ENCODE measurements at places on chromosomes 7 and 10.

DNA sequence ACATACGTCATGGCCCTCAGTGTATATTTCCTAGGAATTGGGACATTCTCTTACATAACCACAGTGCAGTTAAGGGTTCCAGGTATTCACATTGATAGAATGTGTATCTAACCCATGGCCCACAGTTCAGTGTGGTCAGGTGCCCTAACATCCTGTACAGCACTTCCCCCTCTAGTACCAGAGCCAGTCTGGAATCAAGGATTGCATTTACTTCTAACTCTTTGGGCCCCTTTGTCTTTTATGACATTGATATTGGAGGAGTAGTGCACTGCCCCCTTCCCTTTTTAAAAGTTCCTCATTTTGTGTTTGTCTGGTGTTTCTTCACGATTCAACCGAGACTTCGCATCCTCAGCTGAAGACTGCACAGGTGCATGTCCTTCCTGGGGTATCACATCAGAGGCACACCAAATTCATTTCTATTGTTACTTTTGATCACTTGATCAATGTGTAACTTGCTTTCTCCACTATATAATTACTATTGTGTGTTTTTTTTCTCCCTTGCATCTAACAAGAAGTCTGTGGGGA lies 22.4 kb upstream of the NPFFR1 start:
- no peak for DNase-seq

GRCh38 chr10:63068246-63068645 lies 64.9 kb upstream of the NRBF2 start:
- no peak for DNase-seq

DNA sequence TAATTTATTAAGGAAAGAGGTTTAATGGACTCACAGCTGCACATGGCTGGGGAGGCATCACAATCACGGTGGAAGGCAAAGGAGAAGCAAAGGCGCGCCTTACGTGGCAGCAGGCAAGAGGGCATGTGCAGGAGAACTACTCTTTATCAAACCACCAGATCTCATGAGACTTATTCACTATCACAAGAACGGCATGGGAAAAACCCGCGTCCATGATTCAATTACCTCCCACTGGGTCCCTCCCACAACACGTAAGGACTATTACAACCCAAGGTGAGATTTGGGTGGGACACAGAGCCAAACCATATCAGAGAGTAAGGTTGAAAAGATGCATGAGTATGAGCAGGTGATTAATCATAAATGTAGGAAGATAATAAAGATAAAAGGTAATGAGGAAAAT lies 3.2 kb upstream of the JCAD start:
- no peak for DNase-seq

- DNase-seq: no peak
These were observed 61.4 kb downstream of the CPED1 start for GRCh38 chr7:121049897-121050296.

GRCh38 chr10:66983475-66983818 lies 57.6 kb downstream of the LRRTM3 start:
- no peak for DNase-seq

GRCh38 chr10:88082806-88083596 lies 219.6 kb downstream of the PTEN start:
- no peak for DNase-seq

DNA sequence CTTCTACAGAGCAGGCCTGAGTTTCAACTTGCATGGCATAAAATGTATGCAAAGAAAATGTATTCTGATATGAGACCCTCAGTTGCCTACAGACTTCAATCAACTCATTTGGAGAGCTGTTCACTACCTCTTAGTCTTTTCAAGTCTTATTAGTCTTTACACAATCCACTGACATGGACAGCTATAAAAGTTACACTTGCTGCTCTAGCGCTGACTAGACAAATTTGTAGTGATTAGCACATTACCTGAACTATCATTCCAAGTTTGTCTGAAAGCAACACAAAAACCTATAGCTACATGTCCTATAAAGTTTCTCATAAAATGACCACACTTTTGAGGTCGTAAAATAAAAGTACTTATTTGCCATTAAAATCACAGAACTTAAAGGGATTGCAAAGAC lies 83.9 kb downstream of the PARD3 start:
- DNase-seq: no peak

DNA sequence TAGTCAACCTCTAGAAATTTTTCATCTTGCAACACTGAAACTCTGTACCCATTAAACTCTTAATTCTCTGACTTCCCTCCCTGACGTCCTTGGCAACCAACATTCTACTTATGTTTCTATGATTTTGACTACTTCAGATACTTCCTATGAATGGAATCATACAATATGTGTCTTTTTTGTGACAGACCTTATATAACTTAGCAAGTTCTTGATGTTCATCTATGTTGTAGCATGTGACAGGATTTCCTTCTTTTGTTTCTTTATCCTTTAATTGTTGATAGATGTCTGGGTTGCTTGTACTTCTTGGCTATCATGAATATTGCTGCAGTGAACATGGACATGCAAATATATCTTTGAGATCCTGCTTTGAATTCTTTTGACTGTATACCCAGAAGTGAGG lies 240.8 kb downstream of the ADK start:
- DNase-seq: no peak

DNA sequence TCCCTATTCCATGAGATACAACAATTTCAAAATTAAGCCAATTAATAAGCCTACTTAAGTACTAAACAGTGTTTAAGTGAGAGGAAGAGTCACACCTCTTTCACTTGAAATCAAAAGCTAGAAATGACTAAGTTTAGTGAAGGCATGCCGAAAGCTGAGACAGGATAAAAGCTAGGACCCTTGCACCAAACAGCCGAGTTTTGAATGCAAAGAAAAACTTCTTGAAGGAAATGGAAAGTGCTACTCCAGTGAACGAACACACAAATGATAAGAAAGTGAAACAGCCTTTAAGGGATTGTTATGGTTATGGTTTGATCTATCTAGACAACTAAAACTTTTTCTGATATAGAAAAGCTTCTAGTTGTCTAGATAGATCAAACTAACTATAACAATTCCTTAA lies 135.4 kb upstream of the KMT2E start:
- peak; percentile 61 for DNase-seq

DNA sequence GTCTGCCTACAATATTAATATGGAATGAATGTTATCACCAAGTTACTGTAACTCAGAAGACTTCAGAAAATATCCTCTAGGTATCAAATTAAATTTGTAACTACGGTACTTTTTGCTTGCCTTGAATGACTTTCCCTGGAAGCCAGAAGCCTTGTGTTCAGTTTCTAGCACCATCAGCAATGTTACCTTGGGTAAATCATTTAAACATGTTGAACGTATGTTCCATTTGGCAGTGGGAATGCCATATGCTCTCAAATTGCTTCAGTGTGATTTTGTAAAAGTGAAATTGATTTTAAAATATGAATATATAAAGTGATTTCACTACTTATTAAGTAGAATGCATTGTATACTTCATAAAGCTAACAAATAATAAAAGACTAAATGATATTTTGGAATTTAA lies 11.2 kb downstream of the RPA3 start:
- DNase-seq: no peak
